ENCODE measurements at places on chromosomes 6 and 20. TPM values are rescaled to one million over a fixed set of nuclear protein-coding genes. Genes with fewer than 3 reads are reported as not detected.

Gene SH3BGRL2
- total RNA-seq = 26.4 TPM

GRCh38 chr20:43936104-43936770, 21.6 kb downstream of the TOX2 start:
- DNase-seq = no peak

DNA sequence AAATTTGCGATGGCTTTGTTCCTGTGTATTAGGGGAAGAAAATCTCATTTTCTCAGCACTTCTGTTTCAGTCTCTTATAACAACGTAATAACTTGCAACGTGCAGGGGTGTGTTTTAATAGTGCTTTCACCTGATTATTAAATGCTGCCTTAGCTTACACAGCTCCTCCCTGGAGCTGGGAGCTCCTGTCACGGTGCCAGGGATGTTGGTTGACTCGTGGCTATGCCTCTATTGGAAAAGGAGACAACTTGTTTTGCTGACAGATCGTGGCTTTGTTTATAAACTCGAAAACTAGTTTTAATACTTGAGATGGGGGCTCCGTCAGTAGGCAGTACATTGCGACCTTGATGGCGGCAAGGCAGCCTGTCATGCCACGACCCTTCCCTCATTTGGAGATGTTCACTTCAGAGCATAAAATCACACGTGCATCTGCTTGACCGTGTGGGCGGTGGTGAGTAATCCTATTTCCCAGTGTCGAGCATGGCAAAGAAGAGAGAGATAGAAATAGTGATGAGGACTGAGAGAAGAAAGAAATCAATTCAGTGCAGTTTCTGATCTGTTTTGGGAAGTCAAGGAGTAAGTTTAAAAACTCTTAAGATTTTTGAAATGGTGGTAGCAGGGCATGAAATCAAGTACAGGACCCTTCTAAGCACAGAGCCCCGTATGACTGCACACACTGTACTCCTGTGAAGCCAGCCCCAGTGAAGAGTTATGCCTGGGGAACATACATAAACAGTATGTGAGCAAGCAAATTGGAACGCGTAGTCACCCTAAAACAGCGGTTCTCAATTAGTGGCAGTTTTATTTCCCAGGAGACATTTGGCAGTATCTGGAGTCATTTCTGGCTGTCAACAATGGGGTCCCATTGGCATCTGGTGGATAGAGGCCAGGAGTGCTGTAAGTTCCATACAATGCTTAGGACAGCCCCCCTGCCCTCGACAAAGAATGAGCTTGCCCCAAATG, 147.2 kb downstream of the DOK5 start:
- no peak for DNase-seq

GRCh38 chr6:140441256-140441655, 1066.8 kb upstream of the CITED2 start:
- DNase-seq = peak; percentile 43

DNA sequence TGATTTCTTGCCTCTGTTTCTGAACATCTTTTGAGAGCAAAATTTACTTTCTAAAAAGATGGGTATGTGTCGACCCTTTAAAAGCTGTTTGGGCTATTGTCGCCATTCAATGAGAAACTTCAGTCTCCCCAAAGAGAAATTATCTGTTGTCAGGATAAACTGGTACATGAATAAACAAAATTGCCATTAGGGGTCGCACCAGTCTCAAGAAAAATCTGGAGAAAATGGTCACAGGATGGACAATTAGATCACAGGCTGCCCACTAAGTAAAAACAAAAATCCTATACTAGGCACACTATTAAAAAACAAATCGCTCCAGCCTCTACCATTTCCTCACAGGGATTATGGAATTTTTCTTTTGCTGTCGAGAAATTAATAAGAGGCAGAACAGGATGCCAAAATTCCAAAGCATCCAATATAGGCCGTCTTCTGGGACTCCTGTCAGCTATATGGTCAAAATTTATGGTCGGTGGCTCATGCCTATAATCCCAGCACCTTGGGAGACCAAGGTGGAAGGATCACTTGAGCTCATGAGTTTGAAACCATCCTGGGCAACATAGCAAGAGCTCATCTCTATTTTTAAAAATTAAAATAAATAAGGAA, 5.5 kb upstream of the HLA-E start:
- peak; percentile 36 for DNase-seq

Gene NRSN2
- total RNA-seq = 13.8 TPM

Gene LY6G5C
- 4.4 TPM for total RNA-seq

Gene SRMS
- total RNA-seq = not detected

Gene HLA-DPB1
- 52.4 TPM for total RNA-seq

Gene SLC22A2
- total RNA-seq = not detected

Gene MYL9
- total RNA-seq = 16.9 TPM

DNA sequence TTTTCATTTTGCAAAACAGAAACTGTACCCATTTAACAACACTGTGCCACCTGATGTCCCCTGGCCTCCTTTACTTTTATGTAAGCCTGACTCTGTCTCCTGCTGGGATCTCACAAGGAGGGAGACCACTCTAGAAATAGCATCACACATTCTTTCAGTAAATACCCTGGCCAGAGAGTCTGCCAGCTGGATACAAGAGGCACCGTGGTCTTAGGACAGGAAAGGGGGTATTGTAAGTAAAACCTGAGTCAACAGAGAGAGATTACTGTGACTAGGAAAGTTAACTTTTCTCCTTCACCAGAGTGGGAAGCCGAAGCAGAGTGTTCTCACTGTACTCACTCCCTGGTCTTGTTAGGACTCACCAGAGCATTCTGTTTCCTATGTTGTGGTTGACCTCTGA, 27.8 kb downstream of the CMTR1 start:
- no peak for DNase-seq

- DNase-seq = no peak
These were observed 9.0 kb upstream of the SERPINB1 start for GRCh38 chr6:2850538-2851113.

GRCh38 chr20:21874921-21875320, 169.5 kb downstream of the PAX1 start:
- no peak for DNase-seq

DNA sequence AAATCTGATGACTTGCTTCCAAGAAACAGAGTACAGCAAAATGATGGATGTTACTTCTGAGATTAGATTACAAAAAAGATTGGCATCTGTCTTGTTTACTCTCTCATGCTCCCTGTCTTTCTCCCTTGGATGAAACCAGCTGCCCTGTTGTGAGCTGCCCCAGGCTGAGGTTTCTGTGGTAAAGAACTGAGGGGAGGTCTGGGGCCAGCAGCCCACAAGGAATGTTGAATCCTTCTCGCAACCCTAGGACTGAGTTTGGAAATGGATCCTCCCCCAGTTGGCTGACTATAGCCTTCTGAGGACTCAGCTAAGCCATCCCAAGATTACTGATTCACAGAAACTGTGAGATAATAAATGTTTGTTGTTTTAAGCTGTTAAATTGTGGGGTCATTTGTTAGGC, 5.6 kb upstream of the HECA start:
- no peak for DNase-seq

Gene LGSN
- total RNA-seq = 0.26 TPM

DNA sequence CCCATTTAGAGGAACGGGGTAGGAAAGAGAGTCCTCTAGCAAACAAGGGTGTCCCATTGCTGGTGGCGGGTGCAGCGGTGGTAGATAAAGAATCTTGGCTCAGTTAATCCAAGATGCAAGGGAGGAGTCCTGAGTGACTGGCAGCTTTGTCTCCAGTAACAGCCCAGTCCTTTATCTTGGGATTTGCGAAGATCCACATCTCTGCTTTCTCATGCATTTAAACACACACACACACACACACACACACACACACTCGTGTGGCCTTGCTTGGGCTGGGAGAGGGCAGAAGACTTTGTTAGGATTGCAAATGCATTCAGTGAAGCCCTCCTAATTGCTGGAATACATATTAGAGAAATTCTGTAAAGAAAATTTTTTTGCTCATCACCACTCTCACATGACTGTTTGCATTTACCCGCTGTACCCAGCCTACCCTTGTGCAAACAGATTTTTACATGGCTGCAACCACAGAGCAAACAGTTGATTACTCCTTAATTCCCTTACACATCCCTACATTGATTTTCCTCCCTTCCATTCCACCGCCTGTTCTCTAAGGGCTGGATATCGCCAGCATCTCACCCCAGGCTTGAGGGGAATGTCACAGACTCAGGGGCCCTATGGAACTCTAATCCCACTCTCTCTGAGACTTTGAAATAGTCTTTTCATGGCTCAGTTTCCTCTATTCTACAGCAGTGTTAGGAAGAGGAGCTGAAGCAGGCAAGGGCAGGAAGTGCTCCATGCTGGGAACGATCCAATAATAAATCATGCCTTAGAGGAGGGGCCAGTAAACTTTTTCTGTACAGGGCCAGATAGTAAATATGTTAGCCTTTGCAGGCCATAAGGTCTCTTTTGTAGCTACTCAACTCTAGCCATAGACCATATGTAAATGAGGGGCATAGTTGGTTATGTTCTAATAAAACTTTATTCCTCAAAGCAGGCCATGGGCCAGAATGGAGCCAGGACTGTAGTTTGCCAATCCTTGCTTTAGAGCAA, 3.5 kb downstream of the C6orf132 start:
- no peak for DNase-seq

GRCh38 chr6:157982563-157983405, 1.1 kb downstream of the SYNJ2 start:
- peak; percentile 66 for DNase-seq

- DNase-seq = no peak
These were observed 182.0 kb downstream of the COL21A1 start for GRCh38 chr6:56065408-56065807.

DNA sequence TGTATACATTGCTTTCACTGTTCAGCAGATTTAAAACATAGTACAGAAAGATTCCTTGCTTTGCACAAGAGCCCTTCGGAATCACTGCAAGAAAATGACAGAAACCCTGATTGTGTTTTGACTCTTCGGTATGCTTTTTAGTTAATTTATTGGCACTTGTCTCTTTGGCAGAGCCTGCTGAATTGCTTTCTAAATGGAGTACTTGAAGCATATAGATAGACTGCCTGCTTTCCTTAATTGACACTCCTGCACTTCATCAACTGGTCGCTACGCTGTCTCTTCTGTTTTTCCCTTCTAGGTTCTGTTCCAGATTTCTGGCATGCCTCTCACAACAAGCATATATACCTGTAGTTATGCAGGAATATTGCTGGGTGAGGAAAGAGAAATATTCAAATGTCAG, 22.4 kb upstream of the RBM24 start:
- DNase-seq = no peak

Gene PDE7B
- 2.3 TPM for total RNA-seq

- no peak for DNase-seq
These were observed at the start of gene C20orf204 for GRCh38 chr20:64035933-64036345. Gene C20orf204 (plus strand): TSS chr20:64036182. CDS start chr20:64036324, 142 bp downstream.

DNA sequence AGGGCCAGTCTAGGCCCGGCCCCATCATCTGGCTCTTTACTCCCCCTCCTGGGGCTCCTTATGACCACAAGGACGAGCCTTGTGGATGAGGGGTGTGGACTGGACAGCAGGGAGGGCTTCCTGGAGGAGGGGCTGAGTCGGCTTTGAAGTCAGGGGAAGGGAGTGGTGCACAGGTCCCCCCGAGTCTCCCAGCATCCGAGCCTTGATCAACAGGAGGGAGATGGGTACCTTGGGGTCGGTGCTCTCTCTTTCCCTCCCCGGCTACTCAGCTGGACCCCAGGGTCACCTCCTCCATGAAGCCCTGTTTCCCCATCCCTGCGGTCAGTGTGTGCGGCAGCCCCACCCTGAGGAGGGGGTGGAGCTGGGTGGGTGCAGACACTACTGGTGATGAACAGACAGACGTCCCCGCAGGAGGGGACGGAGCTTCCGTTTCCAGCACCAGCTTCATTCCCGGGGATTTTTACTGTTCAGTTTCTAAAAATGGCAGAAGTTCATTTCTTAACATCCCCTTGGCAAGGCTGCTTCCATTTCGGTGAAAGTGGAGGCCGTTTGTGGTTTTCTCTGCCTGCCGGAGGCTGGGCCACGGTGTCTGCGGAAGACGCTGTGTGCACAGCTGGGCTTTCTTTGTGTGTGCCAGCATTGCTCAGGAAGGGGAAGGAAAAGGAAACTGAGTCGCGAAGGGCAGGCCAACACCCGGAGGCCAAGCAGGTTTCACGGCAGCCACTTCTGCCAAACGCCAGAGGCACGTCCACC, 19.6 kb downstream of the NTSR1 start:
- no peak for DNase-seq

GRCh38 chr6:137851669-137852068, 15.4 kb upstream of the TNFAIP3 start:
- no peak for DNase-seq

DNA sequence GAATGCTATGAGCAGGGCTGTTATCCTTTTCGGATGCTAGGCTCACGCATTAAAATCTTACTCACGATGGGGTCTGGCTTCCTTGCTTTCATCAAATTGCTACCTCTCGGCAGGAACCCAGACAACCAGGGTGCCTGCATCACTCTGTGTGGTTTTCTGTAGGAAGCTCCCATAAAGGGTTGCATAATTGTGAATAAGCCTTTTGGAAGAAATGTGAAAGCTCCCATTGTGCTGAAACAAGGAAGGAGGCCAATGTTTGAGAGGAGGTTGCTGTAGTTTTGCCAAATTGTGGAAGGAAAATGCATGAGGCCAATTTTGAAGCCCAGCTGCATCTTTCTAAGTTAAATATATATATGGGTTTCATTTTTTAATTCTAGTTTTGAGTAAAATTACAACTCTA, 615.5 kb downstream of the C6orf118 start:
- DNase-seq = no peak

GRCh38 chr20:49831022-49831769, 18.6 kb downstream of the SLC9A8 start:
- DNase-seq = no peak

- DNase-seq = no peak
These were observed 121.2 kb downstream of the GFRAL start for GRCh38 chr6:55448451-55448850.

Gene MUC21
- total RNA-seq = not detected

- no peak for DNase-seq
These were observed 11.7 kb downstream of the TRERF1 start for GRCh38 chr6:42440027-42440426.

DNA sequence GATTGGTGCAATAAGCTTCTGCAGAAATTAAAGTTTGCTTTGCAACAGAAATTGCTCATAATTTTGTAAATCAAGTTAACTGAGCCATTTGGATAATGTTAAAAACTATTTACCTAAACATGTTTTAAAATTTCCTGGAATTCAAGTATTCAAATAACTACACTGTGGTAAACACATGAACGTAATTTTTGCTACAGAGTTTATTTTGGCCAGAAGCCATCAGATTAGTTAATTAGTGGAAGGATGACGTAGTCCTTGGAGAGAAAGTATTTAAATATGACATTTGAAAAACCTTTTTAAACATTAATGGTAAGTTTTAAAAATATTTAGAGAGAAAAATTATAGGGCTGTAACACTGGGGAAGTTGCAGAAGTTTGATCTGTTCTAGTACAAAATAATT, 121.2 kb upstream of the UST start:
- DNase-seq = no peak

- DNase-seq = no peak
These were observed 52.1 kb downstream of the RIPOR2 start for GRCh38 chr6:24883618-24884017.
